ENCODE measurements at places on chromosomes 2 and 18.

DNA sequence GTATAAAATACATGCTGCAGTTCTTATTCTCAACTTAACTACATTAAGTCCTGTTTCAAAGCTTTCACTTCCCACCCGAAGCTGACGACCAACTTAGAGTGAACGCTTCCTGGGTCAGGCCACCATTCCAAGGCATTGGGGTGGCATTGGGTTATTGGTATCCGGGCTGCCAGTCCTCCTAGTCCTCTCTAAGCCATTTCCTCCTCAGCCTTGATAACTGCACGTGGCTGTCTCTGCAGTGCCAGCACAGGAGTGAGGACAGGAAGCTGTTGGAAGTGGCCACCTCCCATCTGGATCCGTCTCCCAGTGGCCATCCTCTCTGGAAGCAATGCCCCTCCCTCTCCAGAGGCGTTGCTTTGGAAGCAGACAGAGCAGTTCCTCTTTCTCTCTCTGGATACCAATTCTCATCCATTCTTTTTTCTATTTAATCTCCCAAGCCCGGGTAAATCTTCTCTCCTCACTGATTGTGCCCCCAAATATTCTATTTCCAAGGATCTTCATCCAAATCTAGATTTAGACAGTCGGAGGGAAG lies 354.7 kb downstream of the EIPR1 start:
- no peaks in the 10 kb centered on the region for H3K36me3 ChIP-seq
- no peaks in the 10 kb centered on the region for H3K4me1 ChIP-seq
- DNase-seq, result no peak
- no peak overlapping the region for H3K4me3 ChIP-seq
- H3K27me3 ChIP-seq, result peaks cover 21% of the 10 kb centered on the region

- no peak overlapping the region for H3K4me3 ChIP-seq
- no peak for DNase-seq
- H3K36me3 ChIP-seq, result no peaks in the 10 kb centered on the region
Measured at GRCh38 chr2:199278099-199278498, 179.6 kb downstream of the SATB2 start.

DNA sequence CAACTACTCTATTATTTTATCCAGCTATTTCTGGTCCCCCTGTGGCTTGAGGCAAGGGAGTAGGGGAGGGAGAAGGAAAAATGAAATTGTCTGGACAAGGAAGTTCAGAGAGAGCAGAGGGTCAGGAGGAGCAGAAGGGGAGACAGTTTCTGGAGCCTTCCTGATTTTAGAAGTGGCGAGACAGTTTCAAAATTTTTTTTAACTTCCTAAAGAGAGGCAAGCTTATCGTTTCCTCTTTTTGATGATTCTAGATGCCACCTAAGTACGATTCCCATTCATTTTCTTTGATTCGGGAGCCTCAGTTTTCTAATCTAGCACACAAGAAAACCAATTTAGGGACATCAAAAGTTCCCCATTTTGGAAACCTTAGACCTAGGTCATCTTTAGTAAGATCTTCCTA lies 96.9 kb upstream of the B3GNT2 start:
- no peak overlapping the region for H3K27ac ChIP-seq
- no peak overlapping the region for H3K4me3 ChIP-seq
- H3K27me3 ChIP-seq, result no peaks in the 10 kb centered on the region
- peaks cover 6% of the 10 kb centered on the region for H3K4me1 ChIP-seq

GRCh38 chr18:47283476-47283875 lies 32.0 kb upstream of the SKOR2 start:
- H3K27me3 ChIP-seq, result peaks cover 51% of the 10 kb centered on the region
- H3K27ac ChIP-seq, result no peak overlapping the region
- no peak overlapping the region for H3K4me3 ChIP-seq
- no peaks in the 10 kb centered on the region for H3K36me3 ChIP-seq

GRCh38 chr2:114040826-114041225 lies 150.9 kb downstream of the ACTR3 start:
- no peak overlapping the region for H3K4me3 ChIP-seq
- peaks cover 40% of the 10 kb centered on the region for H3K27me3 ChIP-seq
- H3K27ac ChIP-seq, result no peak overlapping the region

DNA sequence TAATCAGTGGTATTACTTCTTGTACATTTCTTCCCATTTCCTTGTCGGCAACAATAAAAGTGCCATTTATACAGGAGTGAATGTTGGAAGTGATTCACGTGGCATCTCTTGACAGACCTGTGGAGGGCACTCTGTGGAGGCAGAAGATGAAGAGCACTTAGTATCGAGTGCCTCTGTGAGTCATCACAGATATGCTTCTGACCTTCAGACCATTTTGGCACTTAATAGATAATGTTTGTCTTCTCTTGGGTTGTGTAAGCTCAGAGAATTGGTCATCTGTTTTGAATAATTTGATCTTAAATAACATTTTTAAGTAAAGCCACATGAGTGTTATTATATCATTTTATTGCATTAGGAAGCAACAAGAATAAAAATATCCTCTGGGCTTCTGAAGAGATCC lies 305.5 kb downstream of the PTPRM start:
- H3K4me1 ChIP-seq, result no peaks in the 10 kb centered on the region
- no peak for DNase-seq
- H3K27ac ChIP-seq, result no peak overlapping the region
- H3K4me3 ChIP-seq, result no peak overlapping the region
- H3K36me3 ChIP-seq, result no peaks in the 10 kb centered on the region

DNA sequence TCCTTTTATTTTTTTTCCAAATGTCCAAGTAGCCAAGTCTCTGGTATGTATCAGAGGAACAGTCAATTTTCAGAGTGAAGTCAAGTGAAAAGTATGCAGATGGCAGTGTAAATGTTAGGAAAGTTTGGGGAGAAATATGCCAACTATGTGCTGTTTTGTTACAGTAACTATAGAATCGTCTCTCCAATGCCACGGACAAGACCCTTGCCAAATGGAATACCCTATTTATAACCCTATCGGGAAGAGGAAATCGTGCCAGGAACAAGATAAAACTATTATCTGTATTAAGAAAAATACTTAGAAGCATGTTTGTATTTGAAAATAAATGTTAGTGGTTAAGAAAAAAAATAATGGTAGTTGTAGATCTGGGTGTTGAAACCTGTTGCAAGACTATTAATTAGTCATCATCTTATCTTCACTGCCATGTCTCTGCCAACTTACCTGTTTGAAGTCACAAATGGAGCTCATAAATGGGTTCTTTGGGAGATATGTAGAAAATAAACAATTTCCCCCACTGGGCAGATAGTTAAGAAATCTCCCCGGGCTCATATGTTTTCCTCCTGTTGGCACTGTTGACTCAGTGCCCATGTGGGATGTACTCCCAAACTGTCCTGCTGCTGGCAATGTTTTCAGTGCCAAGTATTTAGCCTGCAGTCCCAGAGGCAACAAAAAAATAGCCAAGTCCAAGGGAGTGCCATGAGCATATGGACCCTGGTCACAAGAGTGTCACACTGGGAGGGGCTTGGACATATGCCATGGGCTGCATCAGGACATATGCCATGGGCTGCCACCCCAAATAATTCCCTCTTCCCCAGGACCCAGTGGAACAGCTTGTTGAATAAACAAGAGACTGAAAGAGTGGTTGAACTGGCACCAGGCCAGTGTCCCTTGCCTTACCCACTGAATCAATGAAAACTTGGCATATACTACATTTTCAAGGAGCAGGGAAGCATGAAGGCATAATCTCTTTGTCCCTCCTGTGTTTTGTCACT lies 366.9 kb downstream of the OSR1 start:
- no peak for DNase-seq
- no peaks in the 10 kb centered on the region for H3K27me3 ChIP-seq
- no peaks in the 10 kb centered on the region for H3K4me1 ChIP-seq
- H3K36me3 ChIP-seq, result peaks cover 3% of the 10 kb centered on the region
- no peak overlapping the region for H3K4me3 ChIP-seq

DNA sequence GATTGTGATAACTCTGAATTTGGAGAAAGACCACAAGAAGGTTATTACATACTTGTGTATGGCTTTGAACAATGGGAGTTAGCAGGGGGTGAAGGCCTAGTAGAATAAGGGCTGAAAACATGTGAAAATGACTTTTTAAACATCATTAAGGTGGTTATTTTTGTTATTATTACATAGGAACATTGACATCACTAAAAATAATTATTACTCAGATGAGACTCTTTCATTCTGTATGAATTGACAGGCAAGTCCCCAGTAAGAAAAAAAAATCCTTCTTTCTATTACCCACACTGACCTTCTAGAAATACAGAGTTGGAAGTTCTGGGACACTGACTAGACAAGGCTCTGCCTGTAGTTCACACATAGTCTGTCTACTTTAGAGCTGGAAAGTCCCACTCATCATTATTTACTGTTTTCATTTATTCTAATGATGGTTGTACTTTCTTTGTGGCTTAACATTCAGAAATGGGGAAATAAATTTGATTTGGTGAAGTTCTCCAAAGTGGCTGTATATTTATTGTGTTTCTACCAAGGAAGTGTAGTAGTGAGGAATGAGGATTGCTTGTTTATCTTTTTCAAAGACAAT lies 219.6 kb upstream of the EPAS1 start:
- H3K27ac ChIP-seq, result no peak overlapping the region
- H3K4me3 ChIP-seq, result no peak overlapping the region
- no peak for DNase-seq
- H3K4me1 ChIP-seq, result peaks cover 7% of the 10 kb centered on the region
- H3K27me3 ChIP-seq, result no peaks in the 10 kb centered on the region

DNA sequence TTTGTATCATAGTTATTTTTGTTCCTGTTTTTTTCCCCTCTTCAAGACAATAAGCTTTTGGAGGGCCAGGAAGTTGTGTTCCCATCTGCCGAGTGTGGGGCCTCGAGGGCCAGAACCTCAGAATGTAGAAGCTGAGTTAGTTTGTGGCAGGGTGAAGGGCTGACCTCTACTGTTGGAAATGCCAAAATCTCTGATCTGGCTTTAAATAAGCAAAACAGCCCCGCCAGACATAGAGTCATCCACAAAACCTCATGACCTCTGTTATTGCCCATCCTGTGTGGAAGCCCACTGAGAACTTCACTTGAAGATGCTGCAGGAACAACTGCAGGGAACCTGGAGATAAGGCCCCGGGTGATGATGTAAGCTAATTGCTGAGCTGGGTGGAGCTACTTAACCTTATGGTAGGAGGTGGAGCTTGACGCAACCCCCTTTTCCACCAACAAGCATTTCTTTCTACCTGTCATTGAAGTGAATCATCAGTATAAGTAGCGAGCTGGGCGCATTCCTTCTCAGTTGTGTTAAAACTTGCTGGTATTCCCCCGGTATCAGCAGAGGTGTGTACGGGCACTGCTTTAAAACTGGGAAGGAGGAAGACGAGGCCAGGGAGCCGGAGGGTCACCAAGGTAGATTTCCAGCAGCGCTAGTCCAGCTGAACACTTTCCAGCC lies 177.2 kb downstream of the NEDD4L start:
- DNase-seq, result no peak
- no peaks in the 10 kb centered on the region for H3K36me3 ChIP-seq
- peaks cover 38% of the 10 kb centered on the region for H3K27me3 ChIP-seq
- H3K4me1 ChIP-seq, result peaks cover 3% of the 10 kb centered on the region
- H3K27ac ChIP-seq, result no peak overlapping the region

DNA sequence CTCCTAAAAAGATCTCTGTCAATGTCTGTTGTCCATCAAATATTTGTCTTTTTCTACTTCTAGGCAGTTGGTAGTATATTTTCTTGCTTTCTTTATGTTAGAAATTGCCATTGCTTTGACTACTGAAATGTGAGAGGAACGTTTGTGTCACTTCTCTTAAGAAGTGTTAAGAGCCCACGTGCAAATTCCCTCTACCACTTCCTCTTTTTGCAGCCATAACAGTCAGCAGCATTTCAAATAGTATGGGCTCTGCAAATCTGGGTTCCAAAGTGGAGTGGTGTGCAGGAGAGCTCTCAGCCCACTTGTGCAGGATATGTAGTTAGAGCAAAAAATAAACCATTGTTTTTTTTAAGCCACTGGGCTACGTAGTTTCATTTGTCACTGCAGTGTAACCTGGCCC lies 314.0 kb downstream of the MEIS1 start:
- no peaks in the 10 kb centered on the region for H3K36me3 ChIP-seq
- no peaks in the 10 kb centered on the region for H3K4me1 ChIP-seq
- H3K27me3 ChIP-seq, result no peaks in the 10 kb centered on the region
- DNase-seq, result no peak
- no peak overlapping the region for H3K4me3 ChIP-seq
- H3K27ac ChIP-seq, result no peak overlapping the region

- H3K4me1 ChIP-seq, result no peaks in the 10 kb centered on the region
- no peak for DNase-seq
- peaks cover 8% of the 10 kb centered on the region for H3K27me3 ChIP-seq
- no peak overlapping the region for H3K4me3 ChIP-seq
- no peak overlapping the region for H3K27ac ChIP-seq
Measured at GRCh38 chr18:13440277-13441248, 222.0 kb downstream of the LDLRAD4 start.

GRCh38 chr2:167181134-167181533 lies 292.9 kb downstream of the XIRP2 start:
- no peaks in the 10 kb centered on the region for H3K36me3 ChIP-seq
- DNase-seq, result no peak
- no peak overlapping the region for H3K27ac ChIP-seq
- H3K4me3 ChIP-seq, result no peak overlapping the region

GRCh38 chr2:176470713-176471112 lies 201.5 kb downstream of the MTX2 start:
- H3K27ac ChIP-seq, result no peak overlapping the region
- no peak for DNase-seq
- H3K36me3 ChIP-seq, result no peaks in the 10 kb centered on the region
- H3K4me3 ChIP-seq, result no peak overlapping the region
- H3K4me1 ChIP-seq, result peaks cover 12% of the 10 kb centered on the region
- peaks cover 21% of the 10 kb centered on the region for H3K27me3 ChIP-seq

DNA sequence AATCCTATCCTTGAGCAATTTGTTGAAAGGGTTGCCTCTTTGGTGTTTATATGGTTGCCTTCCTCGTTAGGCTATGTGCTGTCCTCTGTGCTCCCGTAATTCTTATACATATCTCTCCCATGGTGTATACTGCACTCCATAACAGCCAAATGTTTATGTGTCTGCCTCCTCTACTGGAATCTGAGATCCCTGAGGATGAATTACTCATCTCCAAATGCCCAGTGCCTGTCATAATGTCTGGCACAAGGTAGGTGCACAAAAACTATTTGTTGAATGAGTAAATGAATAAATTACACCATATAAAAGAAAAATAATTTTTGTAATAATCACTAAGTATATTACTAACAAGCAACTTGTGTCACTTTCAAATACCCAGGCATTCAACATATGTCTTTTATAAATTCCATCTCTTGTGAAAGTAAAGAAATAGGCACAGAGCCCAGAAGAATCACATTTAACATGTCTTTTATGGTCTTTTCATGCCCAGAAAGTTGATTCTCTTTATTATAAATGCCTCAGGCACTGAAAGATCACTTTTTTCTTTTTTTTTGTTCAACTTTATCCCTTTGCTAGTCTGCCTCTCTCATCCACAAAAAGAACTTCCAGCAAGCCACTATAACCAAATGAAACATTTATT lies 164.9 kb downstream of the CCDC148 start:
- DNase-seq, result no peak
- no peaks in the 10 kb centered on the region for H3K4me1 ChIP-seq
- peaks cover under 1% of the 10 kb centered on the region for H3K27me3 ChIP-seq
- no peak overlapping the region for H3K27ac ChIP-seq

Measured in effector memory CD8-positive, alpha-beta T cell (primary cell).